Hematopoietic multipotent progenitor cell treated with erythropoietin and hydrocortisone succinate and interleukin-3 and kit ligand, for 8 days (in vitro differentiated cells): ENCODE measurements at places on chromosomes 16 and 17.

GRCh38 chr17:32161506-32162365, 19.4 kb downstream of the RHOT1 start:
- DNase-seq = no peak

DNA sequence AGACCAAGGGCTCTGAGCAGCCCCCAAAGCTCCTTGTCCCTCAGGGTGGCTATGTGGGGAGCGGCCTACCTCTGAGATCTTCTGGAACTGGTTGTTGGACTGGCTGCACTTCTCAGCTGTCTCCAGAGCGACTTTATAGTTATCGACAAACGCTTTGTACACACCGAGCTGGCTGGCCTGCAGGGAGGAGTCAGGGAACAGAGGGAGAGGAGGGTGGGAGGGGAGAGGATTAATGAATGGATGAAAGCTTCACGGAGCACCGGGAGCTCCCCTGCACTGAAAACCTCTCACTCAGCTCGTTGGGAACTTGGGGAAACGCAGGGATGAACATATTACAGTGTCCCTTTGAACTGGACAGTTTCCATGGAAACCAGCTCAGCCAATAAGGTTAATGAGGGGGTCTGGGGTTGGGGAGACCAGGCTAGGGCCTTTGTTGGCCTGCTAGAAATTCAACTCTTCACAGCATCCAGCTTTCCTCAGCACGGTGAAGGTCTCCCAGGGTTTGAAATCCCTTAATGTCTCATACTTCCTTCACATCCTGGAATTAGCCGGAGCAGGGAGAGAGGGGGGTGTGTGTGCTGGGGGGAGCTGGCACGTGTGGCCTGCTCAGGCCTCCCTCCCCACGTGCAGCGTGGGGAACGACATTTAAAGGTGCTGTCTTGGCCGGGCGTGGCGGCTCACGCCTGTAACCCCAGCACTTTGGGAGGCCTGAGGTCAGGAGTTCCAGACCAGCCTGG, 86.7 kb downstream of the TIMM22 start:
- no peak for DNase-seq

GRCh38 chr17:35514564-35514963, 22.9 kb downstream of the SLFN12L start:
- DNase-seq = no peak

DNA sequence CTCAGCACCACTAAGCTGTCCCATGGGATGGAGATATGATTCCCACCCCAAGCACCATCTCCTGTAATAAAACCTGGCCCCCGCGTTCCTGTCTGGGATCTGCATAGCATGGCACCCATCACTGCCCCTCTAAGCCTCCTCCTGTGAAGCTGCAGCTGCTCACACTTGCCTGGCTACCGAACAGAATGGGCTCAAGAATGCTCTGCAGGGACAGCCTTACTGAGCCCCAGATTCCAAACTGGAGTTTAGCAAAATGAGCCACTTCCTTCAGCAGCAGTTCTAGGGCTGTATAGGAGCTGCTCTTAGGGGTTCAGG, 256.1 kb downstream of the CPPED1 start:
- DNase-seq = no peak

- no peak for DNase-seq
Observed at GRCh38 chr16:1561266-1561665, 27.8 kb downstream of the TMEM204 start.

- DNase-seq = no peak
Observed at GRCh38 chr17:40531051-40531991, 29.9 kb upstream of the TNS4 start.

- no peak for DNase-seq
Observed at GRCh38 chr16:57610611-57611010, 17.8 kb upstream of the ADGRG1 start.

DNA sequence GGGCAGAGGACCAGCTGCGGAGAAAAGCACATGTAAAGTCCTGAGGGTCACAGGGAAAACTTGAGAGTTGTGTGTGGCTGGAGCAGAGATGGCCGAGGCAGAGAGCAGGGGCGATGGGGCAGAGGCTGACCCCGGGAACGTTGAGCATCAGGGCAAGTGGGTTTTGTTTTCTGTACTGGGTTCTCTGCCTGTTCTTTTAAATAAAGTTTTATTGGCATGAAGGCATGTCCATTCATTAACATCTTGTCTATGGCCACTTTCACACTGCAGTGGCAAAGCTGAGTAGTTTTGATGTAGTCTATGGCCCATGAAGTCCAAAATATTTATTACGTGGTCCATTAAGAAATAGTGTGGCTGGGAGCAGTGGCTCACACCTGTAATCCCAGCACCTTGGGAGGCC, 64.4 kb downstream of the ABCC1 start:
- no peak for DNase-seq

GRCh38 chr17:5555254-5555653, 29.1 kb downstream of the NLRP1 start:
- DNase-seq = no peak

DNA sequence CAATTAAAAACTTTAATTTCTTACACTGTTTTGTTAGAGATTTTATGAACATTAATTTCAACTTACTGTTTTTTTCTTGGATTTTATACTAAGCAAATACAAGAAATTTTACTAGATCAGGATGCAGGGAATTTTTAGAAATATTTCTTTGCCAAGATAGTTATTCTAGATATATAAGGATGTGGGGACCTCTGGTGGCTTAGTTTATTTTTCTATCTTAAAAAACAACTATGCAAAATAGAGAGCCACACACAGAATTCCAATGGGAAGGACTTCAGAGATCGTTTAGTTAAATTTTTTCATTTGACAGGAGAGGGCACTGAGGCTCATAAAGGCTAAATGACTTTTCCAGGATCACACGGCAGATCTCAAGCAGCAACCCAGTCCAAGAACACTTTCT, 23.0 kb upstream of the CAPNS2 start:
- peak; percentile 29 for DNase-seq

DNA sequence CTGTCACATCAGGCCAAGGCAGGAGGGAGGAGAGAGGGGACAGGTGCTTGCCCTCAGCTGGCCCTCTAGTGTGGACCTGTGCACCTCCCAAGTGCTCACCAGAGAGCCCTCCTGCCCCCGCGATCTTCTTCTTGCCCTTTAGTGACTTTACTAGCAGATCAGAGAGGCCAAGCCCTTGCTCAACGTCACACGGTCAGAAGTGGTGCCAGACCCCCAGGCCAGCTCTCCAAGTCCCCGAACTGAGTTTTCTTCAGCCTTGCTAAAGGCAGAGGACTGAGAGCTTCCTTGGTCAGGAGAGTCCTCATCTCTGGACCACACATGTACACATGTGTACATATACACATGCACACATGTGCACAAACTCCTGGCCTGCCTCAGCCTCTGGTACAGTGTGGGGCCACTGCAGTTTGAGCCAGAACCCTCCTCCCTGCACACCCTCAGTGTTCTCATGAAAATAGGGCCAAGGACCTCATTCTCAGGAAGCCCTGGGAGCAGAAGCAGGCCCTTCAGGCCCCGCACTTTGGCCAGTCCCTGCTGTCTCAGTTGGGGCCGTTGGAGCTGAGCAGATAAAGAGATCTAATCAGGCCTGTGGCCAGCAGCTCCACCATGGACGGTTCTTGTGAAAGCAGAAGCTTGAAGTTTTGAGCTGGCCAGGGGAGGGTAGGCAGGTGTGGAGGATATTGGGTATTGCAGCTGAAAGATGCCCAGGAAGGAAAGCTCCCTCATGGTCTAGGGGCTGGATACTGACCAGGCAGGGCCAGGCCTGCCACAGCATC, 7.4 kb upstream of the EPX start:
- DNase-seq = peak; percentile 46
